ENCODE measurements at places on chromosomes 7 and 10.

DNA sequence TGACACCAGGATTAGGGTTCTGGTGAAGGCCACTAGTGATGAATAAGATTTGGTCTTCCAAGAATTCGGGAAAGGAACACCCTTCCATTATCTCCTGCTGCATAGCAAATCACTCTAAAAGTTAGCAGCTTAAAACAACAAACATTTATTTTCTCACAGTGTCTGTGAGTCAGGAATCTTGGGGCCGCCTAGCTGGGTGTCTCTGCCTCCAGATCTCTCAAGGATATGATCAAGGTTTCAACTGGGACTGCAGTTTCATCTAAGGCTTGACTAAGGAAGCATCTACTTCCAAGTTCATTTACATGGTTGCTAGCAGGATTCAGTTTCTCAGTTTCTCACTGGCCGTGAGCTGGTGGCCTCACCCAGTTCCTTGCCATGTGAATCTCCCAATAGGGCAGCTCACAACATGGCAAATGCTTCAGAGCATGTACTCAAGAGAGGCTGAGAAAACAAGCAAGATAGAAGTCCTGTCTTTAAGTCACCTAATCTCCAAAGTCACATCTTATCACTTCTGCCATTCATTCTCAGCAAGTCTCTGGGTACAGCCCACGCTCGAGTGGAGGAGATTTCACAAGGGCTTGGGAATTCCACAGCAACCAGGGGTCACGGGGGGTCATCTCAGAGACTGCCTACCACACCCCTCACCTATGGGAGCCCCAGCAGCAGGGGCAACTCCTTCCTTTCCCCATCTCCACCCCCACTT is 26.8 kb downstream of the TLX1 start:
- no peak for DNase-seq

DNA sequence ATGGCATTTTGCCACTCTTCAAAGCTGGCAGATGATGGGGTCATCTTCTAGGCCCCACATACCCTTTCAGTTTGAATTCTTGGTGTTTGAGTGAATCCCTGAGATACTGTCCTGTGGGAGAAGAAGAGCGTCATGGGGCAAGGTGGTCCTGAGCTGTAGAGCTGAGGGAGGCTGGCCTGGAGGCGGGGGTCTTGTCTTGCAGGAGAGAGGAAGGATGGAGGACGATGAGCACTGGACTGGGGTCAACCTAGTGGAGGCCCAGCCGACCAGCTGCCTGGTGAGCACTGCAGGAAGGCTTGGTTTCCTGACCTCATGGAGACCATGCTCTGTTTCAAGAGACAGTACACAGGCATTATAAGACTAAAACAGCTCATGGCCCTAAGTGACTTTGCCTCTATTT is 114.6 kb downstream of the TACC2 start:
- no peak for DNase-seq

- no peak for DNase-seq
These were observed 6.4 kb upstream of the GSAP start for GRCh38 chr7:77422500-77422899.

DNA sequence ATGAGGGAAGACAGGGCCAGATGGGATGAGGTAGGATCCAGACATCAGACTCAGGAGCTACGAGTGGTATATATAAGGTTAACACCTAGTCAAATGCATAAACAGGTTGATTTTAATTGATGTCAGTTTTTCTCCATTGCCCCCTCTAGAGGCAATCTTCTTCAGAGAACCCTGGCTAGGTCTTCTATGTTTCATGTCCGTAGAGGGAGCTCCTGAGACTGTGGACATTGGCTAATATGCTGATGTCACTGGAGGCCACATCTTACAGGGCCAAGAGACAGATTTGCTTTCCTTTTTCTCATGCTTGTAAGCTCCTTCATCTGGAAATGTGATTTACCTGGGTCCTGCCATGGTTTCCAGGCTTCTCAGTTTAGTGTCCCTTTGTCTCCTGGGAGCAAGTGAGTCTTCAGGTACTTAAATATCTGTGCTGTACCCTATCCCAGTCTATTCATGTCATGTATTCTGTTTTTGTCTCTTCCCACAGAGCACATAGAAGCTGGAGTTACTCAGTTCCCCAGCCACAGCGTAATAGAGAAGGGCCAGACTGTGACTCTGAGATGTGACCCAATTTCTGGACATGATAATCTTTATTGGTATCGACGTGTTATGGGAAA is 161.6 kb upstream of the PRSS1 start:
- peak; percentile 77 for DNase-seq
